A673 (cell line): ENCODE measurements at places on chromosomes 16 and 17. TPM values are rescaled to one million over a fixed set of nuclear protein-coding genes. Genes with fewer than 3 reads are reported as not detected.

Gene SMPD3
- total RNA-seq = 0.17 and 0.70 TPM in 2 replicates

Gene JPH3
- 1.4 and 1.9 TPM in 2 replicates for total RNA-seq

Gene C17orf50
- not detected in 2 replicates for total RNA-seq

Gene CARD14
- 0.09 TPM in 1 of 2 replicates, not detected in the other for total RNA-seq

- no peak for DNase-seq
These were observed 842 bp upstream of the LDAF1 start for GRCh38 chr16:21157632-21158031.

- no peak for DNase-seq
These were observed 3.1 kb downstream of the SIAH1 start for GRCh38 chr16:48382131-48382530.

DNA sequence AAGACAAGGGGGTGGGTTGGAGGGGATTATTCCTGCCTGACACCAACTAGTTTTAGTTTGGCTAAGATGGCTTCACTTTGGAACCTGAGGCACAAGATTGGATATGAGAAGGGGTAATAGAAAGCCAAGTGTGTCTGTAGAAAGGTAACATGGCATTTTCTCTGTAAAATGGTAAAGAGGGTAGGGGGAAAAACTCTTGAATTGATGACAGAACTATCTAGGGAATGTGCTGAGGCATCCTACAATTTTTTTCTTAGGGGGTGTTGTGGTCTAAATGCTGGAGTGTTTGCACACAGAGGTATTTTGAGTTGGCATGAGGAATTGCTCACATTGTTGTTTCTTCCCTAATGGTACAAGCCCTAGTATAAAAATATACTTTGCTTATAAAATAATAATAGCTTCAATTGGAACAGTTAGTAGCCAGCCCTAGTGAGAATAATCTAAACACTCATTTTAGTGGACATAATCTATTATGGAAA is 25.8 kb downstream of the YPEL2 start:
- DNase-seq = no peak

DNA sequence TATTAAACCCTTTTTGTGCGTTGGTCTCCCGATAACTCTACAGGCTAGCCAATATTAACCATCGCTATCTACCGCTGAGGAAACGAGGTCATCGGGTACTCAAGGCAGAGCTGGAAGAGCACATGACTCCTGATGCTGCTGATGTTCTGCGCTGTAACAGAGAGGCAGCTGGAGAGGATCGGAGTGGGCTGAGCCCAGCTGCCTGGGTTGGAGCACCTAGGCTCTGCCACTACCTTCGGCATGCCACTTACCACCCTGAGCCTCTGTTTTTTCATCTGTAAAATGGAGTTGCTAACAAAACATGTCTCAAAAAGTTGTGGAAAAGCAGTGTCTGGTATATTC is 432 bp upstream of the SLC46A1 start:
- DNase-seq = no peak

DNA sequence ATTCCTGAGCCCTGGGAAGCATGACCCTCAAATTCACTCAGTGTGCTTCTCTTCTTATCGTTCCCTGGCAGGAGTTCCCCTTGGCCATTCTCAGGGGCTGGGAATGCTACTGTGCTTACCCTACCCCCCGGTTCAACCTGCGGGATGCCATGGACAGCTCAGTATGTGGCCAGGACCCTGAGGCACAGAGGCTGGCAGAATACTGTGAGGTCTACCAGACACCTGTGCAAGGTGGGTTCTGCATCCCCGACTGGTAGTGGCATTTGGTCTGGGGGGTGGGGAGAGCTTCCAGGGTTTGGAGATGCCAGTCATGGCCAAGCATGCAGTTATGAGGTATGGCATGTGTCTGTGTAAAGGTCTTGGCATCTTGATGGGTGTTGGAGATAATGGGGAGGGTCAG is 39.4 kb downstream of the WSCD1 start:
- DNase-seq = no peak

DNA sequence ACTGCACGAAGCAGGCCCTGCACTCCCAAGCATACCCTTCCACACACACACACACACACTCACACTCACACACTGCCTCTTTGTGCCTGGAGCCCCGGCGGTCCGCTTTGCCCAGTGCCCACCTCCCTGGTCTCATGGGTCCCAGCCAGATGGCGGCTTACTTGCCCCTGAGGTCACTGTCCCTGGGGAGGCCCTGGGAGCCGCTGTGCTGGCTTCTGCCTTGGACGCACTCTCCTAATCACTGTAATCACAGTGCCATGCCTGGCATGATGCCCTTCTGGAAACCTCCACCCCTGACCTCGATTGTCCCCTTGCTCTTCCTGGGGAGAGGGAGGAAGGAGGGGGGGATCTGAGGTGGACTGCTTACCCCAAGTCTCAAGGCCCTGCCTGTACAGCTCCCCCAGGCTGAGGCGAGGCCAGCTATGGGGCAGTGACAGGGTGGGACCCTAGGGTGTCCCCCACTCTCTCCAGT is 36.0 kb downstream of the ARHGAP23 start:
- no peak for DNase-seq

DNA sequence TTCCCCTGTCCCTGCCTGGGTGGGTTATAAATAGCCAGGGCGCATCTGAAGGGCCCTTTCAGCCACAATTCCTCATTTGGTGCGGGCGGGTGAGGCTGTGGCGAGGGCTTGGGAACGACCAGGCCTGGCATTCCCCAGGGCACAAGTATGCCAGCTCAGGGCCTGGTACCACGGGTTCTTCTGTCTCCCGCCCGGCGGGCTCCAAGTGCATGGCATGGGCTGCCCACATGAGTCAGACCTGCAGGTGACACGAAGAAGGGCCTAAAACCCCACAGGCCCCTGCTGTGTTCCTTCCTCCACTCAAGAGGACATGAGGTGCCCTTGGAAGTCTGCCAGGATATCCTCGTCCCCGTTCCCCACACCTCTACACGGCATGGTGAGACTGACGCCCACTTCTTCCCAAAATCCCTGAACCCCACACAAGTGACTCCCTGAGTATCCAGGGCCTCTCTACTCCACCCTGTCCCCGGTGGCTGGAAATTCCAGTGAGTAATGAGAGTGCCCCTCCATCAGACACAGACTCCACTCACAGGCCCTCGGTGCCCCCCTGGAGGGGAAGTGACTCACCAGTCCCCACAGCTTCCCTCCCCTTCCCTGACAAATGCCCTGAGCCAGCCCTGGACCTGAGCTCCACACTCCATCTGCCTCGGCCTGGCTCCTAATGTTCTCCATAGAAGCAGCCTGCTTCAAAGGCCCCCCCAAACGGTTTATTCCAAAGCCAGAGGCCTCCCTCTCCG is 68.8 kb downstream of the ABR start:
- peak; percentile 88 for DNase-seq

- no peak for DNase-seq
These were observed 56.0 kb downstream of the CEP112 start for GRCh38 chr17:66135896-66136295.
